ENCODE measurements at places on chromosomes 7 and 10. TPM values are rescaled to one million over a fixed set of nuclear protein-coding genes. Genes with fewer than 3 reads are reported as not detected.

DNA sequence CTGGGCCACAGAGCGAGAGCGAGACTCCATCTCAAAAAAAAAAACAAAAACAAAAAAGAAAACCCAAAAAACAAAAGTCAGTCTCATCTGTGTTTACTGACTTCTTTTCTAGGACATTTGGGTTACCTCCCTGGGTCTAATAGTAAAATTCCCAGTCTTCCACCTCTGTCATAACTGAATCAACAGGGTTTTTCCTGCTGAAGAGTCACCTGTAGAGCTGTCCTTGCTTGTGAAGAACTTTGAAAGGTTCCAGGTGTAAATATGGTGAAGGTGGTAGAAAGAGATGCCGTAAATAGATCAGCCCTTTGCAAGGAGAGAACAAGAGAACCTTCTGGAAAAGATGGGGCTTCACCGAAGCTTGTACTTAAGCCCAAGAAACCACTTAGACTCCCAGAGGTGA is 112.7 kb upstream of the BTBD16 start:
- no peak for DNase-seq

DNA sequence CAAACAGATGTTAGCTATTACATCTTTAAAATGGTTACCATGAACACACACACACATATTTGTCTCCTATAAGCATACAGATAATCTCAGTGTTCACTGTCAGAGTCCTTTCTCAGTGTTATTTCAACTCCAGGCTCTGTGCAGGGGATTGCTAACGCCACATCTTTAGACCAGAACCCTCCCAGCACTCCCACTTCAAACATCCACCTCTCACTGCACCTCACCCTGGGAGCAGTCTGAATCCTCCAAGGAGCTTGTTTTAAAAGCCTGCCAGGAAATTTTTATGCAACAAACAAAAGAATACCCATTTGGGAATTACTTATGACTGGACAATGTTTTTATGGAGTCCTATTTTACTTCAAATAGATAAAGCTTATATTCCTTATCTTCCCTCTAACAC is 107.4 kb downstream of the PARD3 start:
- no peak for DNase-seq

- DNase-seq = no peak
These were observed 695 bp downstream of the PRKAG2 start for GRCh38 chr7:151875942-151876898.

The MMD2 gene
- not detected for total RNA-seq
